ENCODE measurements at places on chromosomes 13 and 19.
A peak's percentile ranks its signal among the peaks of the same experiment; 100 is the strongest.

DNA sequence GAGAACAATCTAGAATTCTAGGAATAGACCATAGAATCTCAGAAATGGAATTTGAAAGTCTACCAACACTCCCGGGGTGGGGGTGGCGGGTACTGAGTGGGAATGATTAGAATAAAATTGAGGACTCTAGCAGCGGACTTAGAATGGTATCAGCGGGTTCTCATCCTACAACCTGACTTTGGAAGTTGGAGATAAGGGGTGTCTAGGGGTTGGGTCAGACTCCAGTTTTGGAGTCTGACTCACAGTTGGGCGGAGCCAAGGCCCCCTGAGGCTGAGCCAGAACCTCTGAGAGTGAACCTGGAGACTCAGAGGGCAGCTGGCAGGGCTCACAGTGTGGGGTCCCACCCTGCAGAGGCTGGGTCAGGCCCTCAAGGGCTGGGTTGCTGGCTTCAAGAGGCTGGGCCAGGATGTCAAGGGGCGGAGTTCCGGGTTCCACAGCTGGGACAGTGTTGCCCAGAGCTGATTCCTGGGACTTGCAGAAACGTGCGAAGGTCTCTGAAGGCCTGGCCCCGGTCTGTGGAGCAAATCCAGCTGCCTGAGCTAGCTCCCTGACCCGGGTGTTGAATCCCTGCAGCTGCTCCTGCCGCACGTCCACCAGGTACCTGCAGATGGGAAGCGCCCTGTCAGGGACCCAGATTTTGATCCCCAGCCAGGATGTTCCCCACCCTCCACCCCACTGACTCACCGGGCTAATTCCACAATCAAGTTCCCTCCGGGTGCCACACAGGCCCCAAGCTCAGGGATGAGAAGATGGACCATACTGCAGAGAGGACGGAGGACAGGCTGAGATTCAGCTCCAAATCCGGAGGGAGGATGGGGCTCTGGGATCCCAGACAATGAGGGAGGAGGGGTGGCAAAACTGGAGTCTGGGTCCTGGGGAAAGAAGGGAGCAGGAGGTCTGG, 1.6 kb upstream of the TNNI3 start:
- DNase-seq, result peak; percentile 91

- no peak for DNase-seq
Observed at GRCh38 chr19:13637664-13638063, 126.7 kb upstream of the MRI1 start.

DNA sequence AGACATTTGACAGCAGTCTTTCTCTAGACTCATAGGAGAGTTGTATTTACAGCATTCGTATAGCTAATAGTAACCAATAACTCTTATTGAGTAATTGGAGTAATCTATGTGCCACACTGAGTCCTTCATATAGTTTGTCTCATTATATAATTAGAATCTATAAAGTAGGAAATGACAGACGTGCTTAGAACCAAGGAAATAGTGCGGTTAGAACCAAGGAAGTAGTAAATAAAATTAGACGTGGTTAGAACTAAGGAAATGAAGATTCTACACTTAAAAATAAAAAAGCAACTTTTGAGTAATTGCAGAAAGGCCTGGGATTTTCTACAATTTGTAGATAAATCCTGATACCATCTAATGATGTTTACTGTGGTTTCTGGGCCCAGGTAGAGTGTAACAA, 107.8 kb upstream of the TNFSF11 start:
- DNase-seq, result no peak

GRCh38 chr13:100022798-100023197, 41.2 kb downstream of the ZIC2 start:
- DNase-seq, result no peak

DNA sequence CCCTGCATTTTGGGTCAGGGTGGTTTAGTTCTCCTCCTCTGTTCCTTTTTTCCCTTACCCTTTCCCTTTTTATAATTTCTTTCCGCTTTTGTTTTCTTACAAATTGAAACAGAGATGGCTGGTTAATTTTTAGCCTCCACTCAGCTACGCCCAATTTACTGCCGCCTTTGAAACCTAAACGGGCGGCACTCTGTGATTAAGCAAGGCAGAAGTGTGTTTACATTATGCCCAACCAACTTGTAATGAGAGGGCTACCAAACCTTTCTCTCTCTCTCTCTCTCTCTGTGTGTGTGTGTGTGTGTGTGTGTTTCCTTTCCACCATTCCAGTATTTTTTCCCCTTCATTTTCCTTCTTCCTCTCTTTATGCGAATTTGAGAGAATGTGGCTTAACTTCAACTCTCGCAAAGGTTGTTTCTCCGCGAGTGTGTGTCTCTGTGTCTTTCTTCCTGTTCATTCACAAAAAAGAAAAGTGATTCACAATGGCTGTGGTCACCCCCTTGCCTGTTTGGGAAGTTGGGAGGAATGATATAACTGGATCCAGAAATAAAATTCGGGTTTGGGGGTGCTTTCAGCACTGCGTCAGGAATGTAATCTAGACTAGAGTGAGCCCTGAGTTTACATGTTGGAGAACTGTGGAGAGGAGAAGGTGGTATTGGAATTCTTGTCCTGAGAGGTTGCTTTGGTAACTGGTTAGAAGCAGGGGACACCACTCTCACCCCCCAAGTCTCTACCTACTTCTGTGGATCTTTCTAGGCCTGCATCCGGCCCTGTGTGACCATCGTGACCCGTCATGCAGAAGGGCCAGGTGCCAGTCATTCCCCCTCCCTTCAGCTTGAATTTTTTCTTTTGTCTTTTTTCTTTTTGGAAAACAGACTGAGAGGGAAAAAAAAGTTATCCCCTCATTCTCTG, 31.4 kb downstream of the NFIX start:
- no peak for DNase-seq

GRCh38 chr19:10815007-10815536, 20.9 kb downstream of the TMED1 start:
- DNase-seq, result no peak

GRCh38 chr13:29101409-29101808, 281.3 kb downstream of the MTUS2 start:
- no peak for DNase-seq

DNA sequence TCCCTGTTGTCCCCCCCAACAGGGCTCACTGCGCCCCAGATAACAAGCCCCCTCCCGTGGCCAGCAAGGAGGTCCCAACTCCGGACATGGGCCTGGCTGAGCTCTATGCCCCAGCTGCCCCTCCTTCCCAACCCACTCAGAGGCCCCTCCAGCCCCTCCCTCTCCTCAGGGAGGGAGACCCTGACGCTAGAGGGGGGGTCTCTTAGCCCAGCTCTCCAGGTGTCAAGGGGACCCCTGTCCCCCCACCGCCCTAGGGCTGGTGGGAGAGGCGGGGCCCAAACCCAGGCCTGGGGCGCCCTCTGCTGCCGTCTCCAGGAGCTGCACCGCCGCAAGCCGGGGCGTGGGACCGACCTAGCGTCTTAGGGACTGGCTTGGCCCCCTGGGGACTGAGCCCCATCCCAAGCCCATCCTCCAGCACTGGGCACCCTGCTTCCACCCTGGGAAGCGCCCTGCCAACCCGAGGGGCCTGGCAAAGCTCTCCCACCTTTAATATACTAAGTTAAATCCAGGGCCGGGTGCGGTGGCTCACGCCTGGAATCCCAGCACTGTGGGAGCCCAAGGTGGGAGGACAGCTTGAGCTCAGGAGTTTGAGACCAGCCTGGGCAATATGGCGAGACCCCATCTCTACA, 1.4 kb downstream of the GRIN3B start:
- DNase-seq, result peak; percentile 88

- DNase-seq, result no peak
Observed at GRCh38 chr13:67139551-67139950, 90.6 kb downstream of the PCDH9 start.

DNA sequence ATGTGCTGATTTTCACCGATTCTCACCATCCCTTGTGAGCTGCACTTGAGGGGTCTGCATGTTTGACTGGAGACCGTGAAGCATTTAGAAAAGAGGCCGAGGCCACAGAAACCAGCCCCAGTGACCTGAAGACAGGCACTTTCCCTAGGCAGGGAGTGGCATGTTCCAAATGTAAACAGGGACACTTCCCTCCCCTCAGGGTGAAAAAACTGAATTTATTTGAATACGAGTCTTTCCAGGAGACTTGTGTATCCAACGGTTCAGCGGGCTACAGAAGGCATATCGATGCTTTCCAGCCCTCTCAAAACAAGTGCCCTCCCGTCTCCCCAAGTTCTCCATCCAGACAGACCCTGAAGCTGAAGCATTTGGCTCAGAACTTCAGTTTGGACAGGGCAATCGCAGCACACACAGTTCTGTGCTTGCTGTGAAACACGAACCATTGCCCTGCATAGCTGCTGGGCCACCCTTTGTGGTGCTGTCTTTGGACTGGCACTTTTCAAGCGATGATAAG, 106.1 kb downstream of the ZIC5 start:
- DNase-seq, result no peak

DNA sequence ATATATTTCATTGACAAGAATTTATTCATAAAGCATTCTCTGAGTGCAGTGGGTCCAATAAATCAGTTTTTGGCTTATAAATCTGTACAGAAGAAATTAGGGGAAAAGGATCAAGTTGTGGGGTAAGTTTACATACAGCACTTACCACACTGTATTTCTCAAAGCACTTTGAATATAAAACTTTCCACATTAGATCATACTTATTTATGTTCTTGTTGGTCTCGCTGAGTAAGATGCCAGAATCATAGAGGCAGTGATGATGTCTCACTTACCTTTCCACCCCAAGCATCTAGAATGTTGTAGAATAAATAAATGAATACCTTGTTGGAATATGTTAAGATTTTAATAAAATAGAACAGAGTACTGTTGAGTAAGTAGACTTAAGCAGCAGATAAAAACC, 279.1 kb downstream of the PCDH20 start:
- no peak for DNase-seq
